Activated CD4-positive, alpha-beta T cell treated with anti-CD3 and anti-CD28 coated beads for 48 hours (primary cell): ENCODE measurements at places on chromosomes 3 and 15.
A peak's percentile ranks its signal among the peaks of the same experiment; 100 is the strongest.

GRCh38 chr3:19146685-19147650, 1.3 kb upstream of the KCNH8 start:
- DNase-seq: peak; percentile 64

GRCh38 chr3:163508206-163508605, 1570.1 kb downstream of the SI start:
- no peak for DNase-seq

DNA sequence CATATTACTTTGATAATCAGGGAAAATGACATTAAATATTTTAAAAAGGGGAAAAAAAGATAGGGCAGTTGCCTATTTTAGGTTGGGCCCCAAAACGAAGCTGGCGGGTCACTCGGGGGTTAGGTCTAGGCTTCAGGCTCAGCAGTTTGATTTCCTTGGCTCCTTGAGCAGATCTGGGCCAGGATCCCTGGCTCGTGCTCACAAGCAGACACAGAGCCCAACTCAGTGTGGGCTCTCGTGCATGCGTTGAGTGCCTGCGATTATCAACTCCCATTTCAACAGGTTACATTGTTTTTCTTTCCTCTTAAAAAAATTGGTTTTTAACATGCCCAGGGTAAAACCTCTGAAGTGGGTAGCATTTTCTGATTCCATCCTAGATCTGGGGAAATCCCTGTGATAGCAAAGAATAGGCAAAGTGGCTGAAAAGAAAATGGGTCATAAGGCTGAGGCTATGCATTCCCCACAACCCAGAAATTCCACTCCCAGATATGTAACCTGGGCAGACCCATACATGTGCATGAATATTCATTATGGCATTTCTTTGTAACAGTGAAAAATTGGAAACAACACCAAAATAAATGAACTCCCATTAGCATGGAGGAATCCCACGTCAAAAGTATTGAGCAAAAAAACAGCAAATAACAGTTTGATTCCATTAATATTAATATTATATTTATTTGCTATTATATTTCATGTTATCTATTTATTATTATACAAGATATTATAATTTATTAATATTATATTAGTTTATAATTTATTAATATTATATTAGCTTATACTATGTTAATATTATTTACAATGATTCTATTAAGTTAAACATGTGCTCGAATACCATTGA, 27.8 kb downstream of the FAM43A start:
- no peak for DNase-seq

DNA sequence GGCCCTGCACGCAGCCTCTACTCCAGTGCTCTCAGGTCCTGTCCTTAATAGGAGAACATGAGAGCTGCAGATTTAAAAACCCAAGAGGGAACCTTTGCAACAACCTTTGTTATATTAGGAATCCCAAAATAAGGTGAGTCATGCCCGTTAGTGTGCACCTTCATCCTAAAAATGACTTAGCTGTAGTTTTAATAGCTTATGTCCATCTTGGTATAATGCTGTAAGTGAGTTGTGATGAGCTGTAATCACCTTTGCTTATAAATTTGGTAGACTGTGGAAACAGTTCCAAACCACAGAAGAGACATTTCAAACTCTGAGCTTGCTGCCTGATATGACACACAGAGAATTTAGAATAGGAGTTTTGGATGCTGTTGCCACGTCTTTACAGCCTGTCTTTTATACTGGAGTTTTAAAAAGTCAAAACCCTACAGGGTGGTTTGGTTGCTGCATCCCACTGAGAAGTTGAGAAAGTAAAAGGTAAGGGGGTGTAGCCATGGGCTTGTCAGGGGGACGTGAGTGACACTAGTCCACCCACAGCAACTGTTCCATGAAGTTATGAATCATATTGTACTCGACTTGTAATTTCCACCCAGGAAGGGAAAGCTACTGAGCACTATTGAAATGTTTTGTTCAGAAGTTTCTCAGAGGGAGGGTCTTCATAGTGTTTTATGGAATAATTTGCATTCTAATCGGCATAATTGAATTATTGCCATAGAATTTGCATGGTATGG, 27.4 kb upstream of the CD47 start:
- DNase-seq: peak; percentile 39

DNA sequence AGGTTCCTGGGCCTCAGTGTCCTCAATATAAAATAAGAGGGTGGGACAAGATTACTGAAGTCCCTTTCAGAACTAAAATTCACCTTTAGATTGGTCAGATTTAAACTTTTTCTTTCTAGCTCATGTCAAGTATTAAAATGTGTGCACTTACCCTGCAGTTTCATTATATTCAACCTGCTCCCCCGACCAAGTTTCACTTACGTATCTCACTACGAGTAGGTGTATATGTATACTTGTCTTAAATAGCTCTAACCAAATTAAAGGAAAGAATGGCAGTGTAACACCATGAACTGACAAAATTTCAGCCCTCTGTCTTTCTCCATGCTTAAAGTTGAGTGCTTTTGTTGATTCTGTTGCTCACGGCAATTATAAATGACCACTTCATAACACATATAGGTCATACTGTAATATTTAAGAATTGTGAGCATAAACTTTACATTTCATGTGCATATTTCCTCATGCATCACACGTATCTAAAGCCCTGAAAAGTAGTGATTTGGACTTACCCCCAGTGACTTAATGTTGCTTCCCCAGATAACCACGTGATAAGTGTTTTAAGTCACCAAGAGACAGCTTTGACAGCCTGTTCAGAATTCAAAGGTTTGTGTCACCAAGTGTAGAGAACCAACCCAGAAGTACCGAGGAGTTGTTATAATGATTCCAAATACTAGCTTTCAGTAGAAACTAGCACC, 70.0 kb downstream of the PGPEP1L start:
- no peak for DNase-seq

DNA sequence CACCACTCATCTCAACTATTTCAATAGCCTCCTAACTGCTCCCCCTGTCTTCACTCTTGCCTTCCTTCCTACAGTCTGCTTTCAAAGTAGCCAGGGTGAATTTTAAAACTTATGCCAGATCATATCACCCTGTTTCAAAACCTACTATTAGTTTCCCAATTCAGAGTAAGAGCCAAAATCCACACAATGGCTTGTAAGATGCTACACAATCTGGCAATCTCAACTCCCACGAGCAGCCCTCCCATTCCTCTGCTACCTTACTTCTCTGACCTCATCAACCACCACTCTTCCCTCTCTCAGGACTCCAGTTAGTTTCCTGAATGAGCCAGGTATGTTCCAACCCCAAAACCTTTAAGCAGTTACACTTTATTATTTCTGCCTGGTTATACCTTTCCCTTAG, 62.5 kb downstream of the VPS13C start:
- DNase-seq: no peak

DNA sequence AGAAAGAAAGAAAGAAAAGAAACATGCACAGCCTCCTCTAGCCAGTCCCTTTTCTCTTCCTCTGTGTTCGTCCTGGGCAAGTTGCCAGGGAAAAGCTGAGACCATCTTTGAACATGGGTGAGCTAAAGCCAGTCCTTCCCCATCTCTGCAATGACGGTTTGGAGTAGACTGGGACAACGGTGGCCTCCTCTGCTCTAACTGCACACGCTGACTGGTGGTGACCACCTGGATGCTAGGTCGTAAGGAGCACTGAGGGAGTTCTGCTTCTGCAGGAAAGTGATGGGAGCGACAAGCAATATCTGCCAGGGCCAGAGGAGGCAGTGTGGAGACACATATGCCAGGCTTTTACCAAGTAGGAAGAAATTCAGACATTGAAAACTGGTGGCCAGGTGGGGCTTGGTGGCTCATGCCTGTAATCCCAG, 111.7 kb downstream of the NUP210 start:
- peak; percentile 41 for DNase-seq

- no peak for DNase-seq
These were observed 89.4 kb upstream of the SOX2 start for GRCh38 chr3:181622365-181622764.

- no peak for DNase-seq
These were observed 3.5 kb upstream of the MNS1 start for GRCh38 chr15:56468401-56468800.

DNA sequence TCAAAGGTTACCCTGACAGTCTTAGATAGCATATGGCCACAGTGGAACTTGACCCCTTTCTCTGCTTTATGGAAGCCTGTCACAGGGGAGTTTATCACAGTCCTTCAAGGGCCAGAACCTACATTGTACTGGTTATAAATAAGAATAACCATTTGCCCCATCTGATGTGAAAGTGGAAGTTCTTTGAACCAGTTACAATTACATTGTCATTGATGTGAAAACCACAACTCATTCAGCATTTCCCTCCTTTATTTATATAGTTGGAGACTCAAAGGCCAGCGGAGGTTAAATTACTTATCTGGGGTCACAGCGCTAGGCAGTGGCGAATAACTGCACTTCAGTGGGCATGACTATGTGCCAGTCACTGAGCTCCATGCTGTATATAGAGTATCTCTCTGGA, 60.5 kb upstream of the TBC1D5 start:
- no peak for DNase-seq

DNA sequence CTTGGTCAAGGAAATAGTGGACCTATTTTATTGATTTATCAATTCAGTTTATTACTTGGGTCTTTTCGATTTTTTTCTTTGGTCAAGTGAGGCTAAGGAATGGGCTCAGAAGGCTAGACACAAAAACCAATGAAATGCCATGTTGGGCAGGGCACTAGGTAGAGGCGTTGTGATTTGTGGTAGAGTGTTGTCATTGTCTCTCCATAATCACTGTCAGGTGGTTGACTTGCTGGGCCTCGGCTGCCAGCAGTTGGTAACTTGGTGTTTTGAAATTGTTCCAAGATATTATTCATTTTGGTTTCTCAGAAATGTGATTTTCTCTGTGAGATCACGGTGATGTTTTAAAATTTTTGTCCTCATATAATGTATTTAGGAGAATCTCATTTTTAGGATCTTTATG, 173.6 kb downstream of the KLHL25 start:
- DNase-seq: no peak

- no peak for DNase-seq
These were observed 184.4 kb downstream of the PEX5L start for GRCh38 chr3:179852142-179852905.

GRCh38 chr15:60425461-60425860, 27.7 kb upstream of the ANXA2 start:
- DNase-seq: no peak

DNA sequence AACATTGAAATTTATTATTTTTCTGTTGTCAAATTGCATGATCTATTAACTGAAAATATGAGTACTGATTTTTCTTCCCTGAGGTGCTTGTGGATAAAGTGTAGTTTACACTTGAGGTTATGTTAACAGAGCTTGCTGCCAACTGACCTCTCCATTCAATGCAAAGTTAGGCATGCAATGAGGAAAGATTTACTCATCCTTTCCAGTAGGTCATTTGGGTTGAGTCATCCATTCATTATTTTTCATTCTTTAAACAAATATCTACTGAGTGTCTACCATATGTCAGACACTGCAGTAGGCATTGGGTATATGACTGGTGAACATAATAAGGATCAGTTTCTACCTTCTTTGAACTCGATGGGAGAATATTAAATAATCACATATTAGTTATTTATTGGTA, 604.1 kb downstream of the EDEM1 start:
- DNase-seq: no peak

DNA sequence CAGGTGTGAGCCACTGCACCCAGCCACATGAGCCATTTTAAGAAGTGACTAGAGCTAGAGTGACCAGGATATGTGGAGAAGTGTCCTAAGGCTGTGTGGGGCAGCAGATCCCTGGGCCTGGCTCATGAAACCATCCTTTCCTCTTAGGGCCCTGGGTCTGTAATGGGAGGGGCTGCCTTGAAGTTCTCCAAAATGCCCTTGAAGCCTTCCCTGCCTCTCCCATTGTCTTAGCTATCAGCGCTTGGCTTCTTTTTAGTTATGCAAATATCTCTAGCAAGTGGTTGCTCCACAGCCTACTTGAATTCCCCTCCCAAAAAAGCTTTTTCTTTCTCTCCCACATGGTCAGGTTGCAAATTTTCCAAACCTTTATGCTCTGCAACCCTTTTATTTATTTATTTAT, 112.4 kb upstream of the SPATA16 start:
- no peak for DNase-seq

GRCh38 chr3:18443665-18444594, 18.8 kb upstream of the SATB1 start:
- DNase-seq: peak; percentile 58

DNA sequence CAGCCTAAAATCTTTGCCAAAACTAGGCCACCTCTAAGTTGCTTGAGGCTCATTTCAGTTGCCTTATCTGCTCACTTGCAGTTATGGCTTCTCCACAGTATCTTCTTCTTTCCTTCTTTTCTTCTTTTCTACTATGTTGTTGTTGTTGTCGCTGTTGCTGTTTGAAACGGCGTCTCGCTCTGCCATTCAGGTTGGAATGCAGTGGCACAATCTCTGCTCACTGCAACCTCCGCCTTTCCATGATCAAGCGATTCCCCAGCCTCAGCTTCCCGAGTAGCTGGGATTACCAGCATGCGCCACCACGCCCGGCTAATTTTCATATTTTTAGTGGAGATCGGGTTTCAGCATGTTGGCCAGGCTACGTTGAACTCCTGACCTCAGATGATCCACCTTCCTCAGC, 210.8 kb upstream of the NR2F2 start:
- DNase-seq: no peak

DNA sequence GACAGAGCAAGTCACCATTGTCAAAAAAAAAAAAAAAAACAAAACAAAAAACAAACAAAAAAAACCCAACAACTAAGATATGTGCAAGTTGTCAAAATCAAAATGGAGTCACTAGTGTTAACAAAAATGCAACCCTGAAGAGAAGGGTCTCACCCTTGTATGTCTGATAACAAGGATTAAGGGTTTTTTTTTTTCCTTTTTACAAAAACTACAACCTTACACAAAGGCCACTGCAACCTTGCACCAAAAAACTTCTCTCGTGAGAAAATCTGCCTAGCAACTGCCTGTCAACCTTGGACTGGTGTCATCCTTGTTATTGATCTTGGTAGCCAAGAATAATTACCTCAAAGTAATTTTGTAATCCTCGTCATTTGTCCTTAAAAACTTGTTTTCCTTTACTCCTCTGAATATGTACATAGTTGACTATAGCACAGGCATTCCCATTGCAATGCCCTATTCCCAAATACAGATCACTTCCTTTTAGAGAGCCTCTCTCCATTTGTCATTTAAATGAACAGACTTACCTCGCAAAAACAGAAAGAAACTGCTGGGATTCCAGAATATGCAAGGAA, 24.0 kb downstream of the TFRC start:
- DNase-seq: no peak

DNA sequence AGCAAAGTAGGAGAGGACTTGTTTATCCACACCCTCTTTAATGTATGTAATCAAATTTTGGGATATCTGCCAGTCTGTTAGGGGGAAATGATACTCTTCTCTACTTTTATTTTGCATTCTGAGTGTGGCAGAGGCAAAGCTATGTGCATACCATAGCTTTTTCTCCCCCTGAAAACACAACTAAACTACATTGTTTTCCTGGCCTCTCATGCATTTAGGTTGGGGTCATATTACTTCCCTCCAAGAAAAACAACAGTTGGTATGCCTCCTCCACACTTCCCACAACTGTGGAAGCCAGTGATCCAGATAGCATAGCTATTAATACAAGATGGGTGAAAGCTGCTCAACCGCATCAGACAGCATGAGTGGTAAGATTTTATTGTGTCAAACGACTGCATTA, 6.9 kb downstream of the RPL15 start:
- no peak for DNase-seq

GRCh38 chr15:93452537-93453211, 363.7 kb upstream of the RGMA start:
- no peak for DNase-seq

- DNase-seq: peak; percentile 18
These were observed 237.6 kb upstream of the BHLHE40 start for GRCh38 chr3:4741404-4742307.
